ENCODE measurements at places on chromosomes 2 and 18.

DNA sequence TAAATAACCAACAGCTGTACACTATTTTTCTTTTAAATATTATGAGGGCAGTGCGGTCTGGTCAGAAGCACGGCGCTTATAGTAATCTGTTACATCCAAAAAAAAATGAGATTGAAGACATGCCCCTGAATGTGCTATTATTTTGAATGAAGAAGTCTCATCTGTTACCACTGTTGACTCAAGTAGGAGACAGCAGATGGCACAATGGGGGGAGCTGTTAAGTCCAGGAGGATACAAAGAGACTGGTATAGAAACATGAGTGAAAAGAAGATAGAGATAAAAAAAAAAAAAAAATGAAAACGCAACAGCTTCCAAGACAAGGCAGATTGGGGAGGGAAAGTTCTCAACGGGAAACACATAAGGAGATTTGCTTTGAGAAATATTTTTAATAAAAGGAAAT lies 425.5 kb upstream of the PKDCC start:
- no peak for DNase-seq

- no peak for DNase-seq
These were observed 926.9 kb downstream of the TSN start for GRCh38 chr2:122682356-122682755.

GRCh38 chr2:208906330-208906729 lies 499.7 kb downstream of the PTH2R start:
- DNase-seq: no peak

DNA sequence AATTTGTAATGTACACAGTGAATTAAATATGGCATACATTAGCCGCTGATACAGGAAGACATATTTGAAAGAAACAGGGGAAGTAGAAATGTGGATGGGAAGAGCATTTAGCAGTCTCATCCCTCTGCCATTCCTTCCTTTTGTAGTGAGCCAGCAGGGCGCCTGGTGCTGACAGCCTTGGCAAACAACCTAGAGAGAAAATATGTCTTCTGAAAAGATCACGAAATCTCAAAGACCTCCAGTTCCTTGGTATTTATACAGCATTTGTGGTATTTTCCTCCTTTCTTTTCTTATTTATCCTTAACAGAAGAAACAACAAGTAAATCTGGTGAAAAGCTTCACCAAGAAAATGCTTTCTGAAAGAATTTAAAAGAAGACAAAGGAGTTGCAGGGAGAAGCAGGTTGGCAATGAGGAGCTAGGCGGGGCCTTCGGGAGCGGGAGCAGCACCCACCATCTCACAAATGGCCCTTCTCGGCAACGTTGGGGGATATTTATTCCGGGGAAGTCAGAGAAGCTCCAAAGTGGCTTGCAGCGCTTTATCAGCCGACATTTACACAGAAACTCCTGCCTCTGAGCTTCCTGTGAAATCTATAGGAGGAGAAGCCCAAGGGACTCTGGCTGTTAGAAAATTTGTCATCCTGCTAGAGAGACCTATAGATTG lies 406.1 kb upstream of the NRP2 start:
- DNase-seq: no peak

GRCh38 chr2:109333414-109334210 lies 204.6 kb downstream of the SH3RF3 start:
- DNase-seq: no peak

DNA sequence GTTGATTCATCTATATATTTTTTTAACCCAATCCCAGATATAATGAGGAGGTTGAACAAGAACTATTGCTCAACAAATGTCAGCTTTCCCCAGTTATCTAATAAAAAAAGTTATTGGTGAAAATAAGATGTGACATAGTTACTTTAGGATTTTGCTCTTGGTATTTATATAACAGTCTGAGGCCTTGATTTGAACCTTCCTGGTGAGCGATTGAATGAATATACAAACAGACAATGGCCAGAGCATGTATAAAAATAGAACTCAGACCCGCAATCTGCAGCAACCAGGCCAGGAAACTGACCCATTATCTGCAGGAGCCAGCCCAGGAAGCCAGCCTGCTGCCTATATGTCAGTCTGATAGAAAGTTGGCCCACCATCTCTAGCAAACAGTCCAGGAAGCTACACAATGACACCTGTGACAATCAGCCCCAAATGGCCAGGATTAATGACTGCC lies 81.6 kb downstream of the HS6ST1 start:
- DNase-seq: no peak

DNA sequence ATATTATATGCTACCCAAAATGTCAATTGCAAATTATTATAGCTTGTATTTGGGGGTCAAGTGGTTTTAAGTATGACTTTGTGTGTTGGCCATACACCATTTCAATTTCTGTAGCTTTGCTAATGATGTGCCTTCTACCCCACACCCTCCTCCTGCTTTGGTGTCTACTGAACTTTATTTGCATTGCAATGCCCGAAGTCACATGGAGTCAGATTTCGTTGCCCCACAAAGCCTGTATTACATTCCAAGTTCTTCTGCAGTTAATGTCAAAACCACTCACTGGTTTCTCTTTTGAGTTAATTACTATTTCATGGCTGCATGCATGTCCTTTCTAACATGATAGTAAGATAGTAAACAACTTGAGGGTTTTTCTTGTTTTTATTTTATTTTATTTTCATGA lies 528.9 kb downstream of the RIT2 start:
- no peak for DNase-seq

All from 8988T (cell line).